ENCODE measurements at places on chromosomes 12 and 14.

- DNase-seq, result no peak
Observed at GRCh38 chr14:104554088-104554607, 25.4 kb upstream of the C14orf180 start.

- no peak for DNase-seq
Observed at GRCh38 chr12:77537663-77538062, 293.0 kb upstream of the NAV3 start.

DNA sequence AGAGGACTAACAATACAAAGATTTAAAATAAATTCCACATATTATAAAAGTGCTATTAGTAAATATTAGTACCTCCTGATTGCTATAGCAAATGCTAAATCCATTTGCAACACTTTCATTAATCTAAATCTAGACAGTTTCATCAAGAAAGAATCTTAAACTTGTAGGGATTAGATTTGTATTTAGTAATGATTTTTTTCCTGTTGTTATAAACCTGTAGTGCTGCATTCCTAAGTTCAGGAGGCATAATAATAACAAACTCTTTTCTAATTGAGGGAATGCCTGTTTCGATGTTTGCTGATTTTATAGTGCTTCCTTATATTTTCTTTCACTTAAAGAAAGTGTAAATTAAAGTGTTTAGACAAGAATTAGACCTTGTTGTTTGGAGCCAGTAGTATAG, 166.1 kb downstream of the FOXA1 start:
- no peak for DNase-seq

GRCh38 chr14:102901633-102902032, 20.8 kb upstream of the AMN start:
- no peak for DNase-seq

- no peak for DNase-seq
Observed at GRCh38 chr12:16719713-16720416, 113.9 kb upstream of the LMO3 start.

- no peak for DNase-seq
Observed at GRCh38 chr14:93023039-93023438, 92.7 kb downstream of the ITPK1 start.

DNA sequence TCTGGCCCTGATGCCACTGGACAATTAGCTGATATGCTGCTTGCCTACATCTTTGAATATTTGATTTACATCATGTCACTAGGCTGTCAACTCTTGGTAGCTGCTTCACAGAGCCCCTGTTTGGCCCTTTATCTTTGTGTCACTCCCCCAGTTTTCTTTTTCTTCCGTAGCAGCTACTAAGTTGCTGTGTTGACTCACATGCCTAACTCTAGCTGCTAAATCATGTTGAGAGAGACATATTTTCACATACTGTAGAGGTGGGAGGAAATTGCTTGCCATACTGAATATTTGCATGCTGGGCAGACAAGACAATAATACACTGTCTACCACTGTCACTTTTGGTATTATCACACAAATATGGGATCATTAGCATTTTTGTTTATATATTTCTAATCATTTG, 147.1 kb upstream of the NOVA1 start:
- no peak for DNase-seq

GRCh38 chr14:80901260-80901659, 40.3 kb downstream of the CEP128 start:
- DNase-seq, result no peak

DNA sequence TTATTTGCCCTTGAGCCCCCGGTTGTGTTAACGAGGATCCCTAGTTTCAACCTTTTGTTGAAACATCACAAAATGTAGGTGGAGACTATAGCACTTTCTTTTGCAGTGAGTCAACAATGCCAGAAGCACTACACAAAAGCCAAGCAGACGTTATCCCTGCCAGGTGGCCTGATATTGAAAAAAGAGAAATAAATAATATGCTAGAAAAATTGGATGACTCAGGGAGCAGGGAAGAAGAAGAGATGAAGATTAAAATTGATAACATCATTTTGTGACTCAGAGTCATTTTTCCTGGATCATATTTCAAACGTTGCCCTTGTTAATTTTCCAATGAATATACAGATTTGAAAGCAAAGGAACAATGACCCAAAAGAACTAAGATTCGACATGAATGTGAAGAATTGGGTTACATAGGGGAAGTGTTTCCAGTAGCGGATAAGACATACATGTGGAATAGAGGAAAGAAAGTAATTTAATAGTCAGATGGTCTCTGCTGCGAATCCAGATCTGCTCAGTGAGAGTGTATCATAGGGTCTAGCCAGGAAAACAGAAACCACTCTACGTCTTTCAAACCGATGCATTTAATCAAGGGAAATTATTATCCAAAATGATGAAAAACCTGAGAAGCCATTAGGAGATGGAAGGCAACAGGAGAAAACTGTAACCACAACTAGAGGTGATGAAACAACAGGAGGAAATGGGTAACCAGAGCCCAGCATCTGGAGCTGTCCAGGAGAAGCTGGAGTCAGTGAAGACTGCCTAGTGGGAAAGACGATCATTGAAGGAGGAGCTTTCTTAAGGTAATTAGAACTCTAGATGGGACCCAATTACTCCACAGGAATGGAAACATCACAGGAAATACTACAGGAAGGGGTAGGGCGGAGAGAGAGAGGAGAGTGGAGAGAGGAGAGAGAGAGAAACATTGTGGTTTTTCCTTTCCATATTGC, 57.9 kb downstream of the RERG start:
- no peak for DNase-seq

GRCh38 chr14:76784881-76785280, 23.6 kb downstream of the VASH1 start:
- DNase-seq, result no peak

- no peak for DNase-seq
Observed at GRCh38 chr12:45268672-45269411, 52.9 kb downstream of the ANO6 start.

GRCh38 chr14:78637489-78637888, 467.3 kb downstream of the NRXN3 start:
- no peak for DNase-seq

GRCh38 chr12:65518771-65519170, 240.3 kb downstream of the MSRB3 start:
- DNase-seq, result no peak

GRCh38 chr14:53714495-53715192, 242.0 kb downstream of the BMP4 start:
- DNase-seq, result no peak

DNA sequence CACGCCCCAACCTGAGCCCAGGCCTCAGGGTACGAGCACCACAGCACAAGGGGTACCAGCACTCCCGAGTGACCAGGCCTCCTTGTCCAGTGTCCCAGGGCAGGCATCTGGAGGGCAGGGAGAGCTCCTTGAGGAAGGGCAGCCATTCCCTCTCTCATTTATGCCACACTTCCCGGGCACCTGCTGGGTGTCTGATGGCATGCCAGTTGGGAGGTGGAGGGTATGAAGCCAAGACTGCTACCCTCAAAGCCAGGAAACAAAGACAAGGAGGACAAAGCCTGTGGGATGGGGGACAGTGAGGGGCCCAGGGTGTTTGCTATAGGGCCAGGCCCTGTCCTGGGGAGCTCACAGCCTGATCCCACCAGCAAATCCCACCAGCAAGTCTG, 45.6 kb downstream of the CCDC88C start:
- no peak for DNase-seq

- peak; percentile 66 for DNase-seq
Observed at GRCh38 chr12:124566997-124567672, at the start of gene NCOR2. NCOR2 (minus strand) TSS chr12:124567612; CDS start chr12:124495251, 72,361 bp downstream.

DNA sequence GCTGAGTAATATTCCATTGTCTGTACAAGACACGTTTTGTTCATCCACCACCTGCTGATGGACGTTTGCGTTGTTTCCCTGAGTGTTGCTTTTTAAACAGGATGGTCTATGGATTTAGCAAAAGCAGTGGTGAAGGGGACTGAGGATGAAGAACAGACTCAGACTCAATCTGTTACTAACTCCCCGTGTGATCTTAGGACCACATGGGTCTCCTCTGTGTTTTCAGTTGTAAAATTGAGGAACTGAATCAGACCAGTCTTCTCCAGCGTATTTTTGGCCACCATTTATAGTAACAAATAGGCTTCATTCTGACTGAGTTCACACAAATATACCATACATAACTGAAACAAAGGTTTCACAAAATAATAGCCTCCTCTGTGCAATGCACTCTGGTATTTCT, 85.6 kb downstream of the FOXN3 start:
- DNase-seq, result no peak

DNA sequence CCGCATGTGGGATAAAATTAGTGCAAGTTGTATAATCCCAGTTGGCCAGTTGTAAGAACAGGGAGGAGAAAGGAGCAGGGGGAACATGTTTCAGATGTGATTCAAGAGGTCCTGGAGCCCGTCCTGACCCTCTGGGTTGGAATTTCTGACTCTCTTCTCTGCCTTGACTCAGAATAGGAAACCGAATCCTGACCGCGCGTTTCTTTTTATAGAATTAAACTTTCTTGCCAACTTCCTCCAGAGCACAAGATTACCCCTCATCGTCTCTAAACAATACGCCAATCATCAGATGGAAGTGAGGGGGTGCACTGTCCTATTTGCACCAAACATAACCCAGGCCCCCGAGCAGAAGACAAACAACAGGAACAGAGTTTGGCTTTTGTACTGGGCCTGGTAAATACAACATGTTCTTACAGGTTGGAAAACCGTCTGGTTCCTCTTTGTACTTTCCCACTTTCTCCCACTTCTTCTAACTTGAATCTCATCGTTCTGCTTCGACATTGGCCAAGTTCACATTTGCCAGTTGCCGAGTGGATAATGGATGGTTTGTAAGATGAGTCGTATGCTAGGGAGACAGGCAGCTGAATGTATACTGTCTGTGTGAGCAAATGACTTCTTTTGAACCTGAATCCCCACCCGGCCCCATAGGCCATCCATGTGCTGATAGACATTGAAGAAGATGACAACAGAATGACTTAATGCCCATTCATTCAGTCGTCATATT, 42.6 kb upstream of the MED13L start:
- no peak for DNase-seq

- no peak for DNase-seq
Observed at GRCh38 chr12:6786416-6787094, 2.8 kb upstream of the CD4 start.

DNA sequence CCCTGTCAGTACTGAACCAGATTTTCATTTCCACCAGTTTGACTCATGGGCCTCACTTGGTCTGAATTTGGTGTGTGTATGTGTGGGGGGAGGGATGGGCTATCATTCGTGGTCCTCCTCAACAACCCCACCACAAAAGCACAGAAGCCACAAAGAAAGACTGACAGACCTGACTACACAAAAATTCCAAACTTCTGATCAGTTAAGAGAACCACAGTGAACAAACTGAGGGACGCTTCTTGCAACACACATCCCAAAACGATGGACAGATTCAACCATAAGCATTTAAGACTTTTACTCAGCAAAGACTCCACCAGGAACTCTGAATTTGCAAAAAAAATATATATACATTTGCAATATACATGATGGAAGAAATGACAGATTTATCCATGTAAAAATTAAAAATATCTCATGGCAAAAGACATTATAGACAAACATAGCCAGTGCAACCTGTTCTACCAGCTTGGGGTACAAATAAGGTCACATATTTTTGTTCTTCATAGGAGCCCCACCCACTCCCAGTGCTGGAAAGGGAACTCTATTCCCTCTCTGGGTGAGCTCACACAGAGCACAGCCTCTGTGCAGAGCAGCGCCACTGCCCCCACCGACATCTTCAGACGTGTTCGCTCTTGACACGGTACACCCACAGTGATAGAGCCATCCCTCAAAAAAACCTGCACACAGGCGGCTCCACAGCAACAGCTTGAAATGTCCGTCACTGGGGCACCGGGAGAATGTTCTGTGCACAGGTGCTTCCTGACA, 49.7 kb downstream of the JAG2 start:
- DNase-seq, result no peak

- DNase-seq, result no peak
Observed at GRCh38 chr12:51320695-51321320, 3.2 kb downstream of the BIN2 start.

- DNase-seq, result no peak
Observed at GRCh38 chr12:132146772-132147422, 2.6 kb downstream of the NOC4L start.

DNA sequence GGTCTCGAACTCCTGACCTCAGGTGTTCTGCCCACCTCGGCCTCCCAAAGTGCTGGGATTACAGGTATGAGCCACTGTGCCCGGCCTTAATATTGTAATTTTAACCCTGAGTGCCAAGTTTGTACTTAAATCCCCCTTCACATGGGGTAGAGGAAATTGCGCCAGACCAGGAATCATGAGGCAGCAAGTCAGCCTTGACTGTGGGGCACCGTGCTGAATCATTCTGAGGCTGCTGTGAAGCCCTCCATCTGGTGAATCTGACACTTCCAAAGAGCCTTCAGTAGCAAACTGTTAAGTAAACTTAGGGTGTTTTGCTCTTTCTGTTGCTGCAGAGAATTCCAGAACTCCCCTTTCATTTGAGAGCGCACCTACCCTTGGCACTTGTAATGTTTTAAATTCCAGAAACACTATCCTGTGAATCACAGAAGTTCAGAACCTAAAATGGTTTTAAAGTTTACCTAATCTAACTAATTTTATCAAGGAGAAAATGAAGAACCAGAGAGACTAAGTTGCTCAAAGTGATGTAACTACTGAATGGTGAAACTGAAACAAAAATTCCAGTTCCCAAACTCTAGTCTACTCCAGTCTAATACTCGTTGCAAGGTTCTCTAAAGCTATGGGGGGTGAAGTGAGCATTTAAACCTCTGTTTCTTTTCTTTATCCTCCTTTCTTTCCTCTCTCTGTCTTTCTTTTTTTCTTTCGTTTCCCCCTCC, 7.5 kb downstream of the HEBP1 start:
- DNase-seq, result no peak

- no peak for DNase-seq
Observed at GRCh38 chr14:75427126-75427481, 718 bp upstream of the JDP2 start.
